ENCODE measurements at places on chromosomes 11 and 22.

GRCh38 chr22:39254789-39255298 lies 10.1 kb upstream of the PDGFB start:
- no peak for DNase-seq

DNA sequence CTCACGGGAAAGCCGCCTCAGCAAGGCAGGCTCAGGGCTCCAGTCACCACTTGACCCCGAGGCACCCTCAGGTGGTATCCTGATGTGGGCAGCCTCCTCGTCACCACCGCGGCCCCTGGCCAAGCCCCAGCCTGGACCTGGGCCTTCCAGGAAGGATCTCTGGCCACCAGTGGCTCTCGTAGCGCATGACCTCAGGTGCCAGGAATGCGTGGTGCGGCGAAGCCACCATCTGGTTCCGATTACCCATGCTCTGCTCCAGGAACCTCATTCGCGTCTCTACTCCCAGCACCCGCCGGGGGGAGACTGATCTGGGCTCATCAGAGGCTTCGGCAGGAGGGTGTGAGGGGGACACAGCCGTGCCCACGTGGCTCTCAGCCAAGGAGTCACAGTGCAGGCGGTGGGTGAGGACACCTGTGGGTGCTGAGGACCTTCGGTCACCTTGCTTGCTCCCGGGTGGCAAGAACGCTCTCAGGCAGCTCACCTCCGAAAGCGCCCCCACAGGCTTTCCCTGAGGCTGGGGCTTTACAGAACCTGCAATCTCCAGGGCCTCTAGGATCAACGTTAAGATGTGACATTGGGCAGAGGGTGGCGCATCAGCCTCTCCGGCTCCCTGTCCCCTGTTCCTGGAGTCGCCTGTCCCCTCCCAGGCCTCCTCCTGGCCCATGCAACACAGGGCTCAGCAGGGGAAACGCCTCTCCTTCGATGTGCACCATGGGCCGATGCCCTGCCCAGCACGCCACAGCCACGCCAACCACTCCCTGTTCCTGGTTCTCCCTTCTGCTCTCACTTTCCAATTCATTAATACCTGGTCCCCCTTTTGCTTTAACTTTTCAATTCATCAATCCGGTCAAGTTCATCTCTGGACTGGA lies 39.0 kb downstream of the TBX1 start:
- no peak for DNase-seq

DNA sequence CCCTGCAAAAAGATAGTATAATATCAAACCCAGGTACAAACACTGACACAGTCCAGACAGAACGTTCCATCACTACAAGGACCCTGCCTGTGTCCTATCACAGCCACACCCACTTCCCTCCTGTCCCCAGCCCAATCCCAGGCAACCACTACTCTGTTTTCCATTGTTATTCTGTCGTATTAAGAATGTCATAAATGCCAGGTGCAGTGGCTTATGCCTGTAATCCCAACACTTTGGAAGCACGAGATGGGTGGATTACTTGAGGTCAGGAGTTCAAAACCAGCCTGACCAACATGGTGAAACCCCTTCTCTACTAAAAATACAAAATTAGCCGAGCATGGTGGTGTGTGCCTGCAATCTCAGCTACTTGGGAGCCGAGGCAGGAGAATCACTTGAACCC lies 89.0 kb downstream of the TRMU start:
- no peak for DNase-seq

GRCh38 chr11:125621995-125622394 lies 3.0 kb upstream of the CHEK1 start:
- DNase-seq, result no peak

GRCh38 chr11:123173040-123173855 lies 21.8 kb downstream of the CLMP start:
- no peak for DNase-seq

- no peak for DNase-seq
Measured at GRCh38 chr11:12626616-12627015, 47.6 kb upstream of the TEAD1 start.

All from T-helper 1 cell (primary cell).